ENCODE measurements at places on chromosomes 6 and 20. TPM values are rescaled to one million over a fixed set of nuclear protein-coding genes. Genes with fewer than 3 reads are reported as not detected.

The RNASET2 gene
- total RNA-seq, result 7.6 TPM

The HLA-DQA1 gene
- total RNA-seq, result not detected

The CCN2 gene
- 2.0 TPM for total RNA-seq

The CLPSL2 gene
- total RNA-seq, result not detected

The C20orf202 gene
- total RNA-seq, result not detected

The THBS2 gene
- 17.4 TPM for total RNA-seq

The RIPOR2 gene
- total RNA-seq, result 3.4 TPM

The CST2 gene
- not detected for total RNA-seq

The OLIG3 gene
- not detected for total RNA-seq

The MOG gene
- total RNA-seq, result not detected

The LST1 gene
- not detected for total RNA-seq

The B3GAT2 gene
- under 0.01 TPM for total RNA-seq

The COL21A1 gene
- not detected for total RNA-seq

The ZNF311 gene
- total RNA-seq, result 1.00 TPM

The TNNC2 gene
- not detected for total RNA-seq

The ZNF831 gene
- total RNA-seq, result not detected

The ADTRP gene
- 0.67 TPM for total RNA-seq

The PGC gene
- not detected for total RNA-seq

The TRAPPC3L gene
- total RNA-seq, result not detected

The SLC22A16 gene
- not detected for total RNA-seq

The SLC17A3 gene
- total RNA-seq, result not detected

The SIRPB1 gene
- not detected for total RNA-seq

The REPS1 gene
- 41.0 TPM for total RNA-seq

The CLDN20 gene
- not detected for total RNA-seq

The RAB44 gene
- not detected for total RNA-seq

The RAET1L gene
- total RNA-seq, result not detected

The WFDC5 gene
- total RNA-seq, result not detected

The PACRG gene
- not detected for total RNA-seq

The BYSL gene
- 23.6 TPM for total RNA-seq

The FUT9 gene
- not detected for total RNA-seq

The BHLHE23 gene
- total RNA-seq, result not detected

The HAO1 gene
- not detected for total RNA-seq

The PGBD1 gene
- total RNA-seq, result 4.5 TPM

The OR2B2 gene
- not detected for total RNA-seq

The PRSS16 gene
- total RNA-seq, result not detected

Measured in melanocyte of skin (primary cell).